Dermis microvascular lymphatic vessel endothelial cell (primary cell): ENCODE measurements at places on chromosomes 5 and 9. TPM values are rescaled to one million over a fixed set of nuclear protein-coding genes. Genes with fewer than 3 reads are reported as not detected.

ARAP3 gene
- total RNA-seq: 25.5 and 42.5 TPM in 2 replicates

IFNA21 gene
- total RNA-seq: not detected in 2 replicates

TAF11L5 gene
- not detected in 2 replicates for total RNA-seq

PCDHA6 gene
- total RNA-seq: 0.25 TPM in 1 of 2 replicates, not detected in the other

MARCOL gene
- not detected in 2 replicates for total RNA-seq

ADAMTSL2 gene
- total RNA-seq: under 0.01 TPM in 2 replicates

GRXCR2 gene
- total RNA-seq: not detected in 2 replicates

PHF24 gene
- under 0.01 TPM in 1 of 2 replicates, not detected in the other for total RNA-seq

IFNA7 gene
- total RNA-seq: not detected in 2 replicates

PCDH12 gene
- total RNA-seq: 22.9 and 29.7 TPM in 2 replicates

TOMM5 gene
- 92.2 and 126 TPM in 2 replicates for total RNA-seq

HSPB3 gene
- total RNA-seq: not detected in 2 replicates

RAB14 gene
- 26.2 and 33.8 TPM in 2 replicates for total RNA-seq

ZDHHC12 gene
- total RNA-seq: 46.1 and 55.5 TPM in 2 replicates

MYO10 gene
- 46.1 and 76.5 TPM in 2 replicates for total RNA-seq

DOK3 gene
- total RNA-seq: 2.8 and 4.4 TPM in 2 replicates

SLC36A3 gene
- total RNA-seq: not detected in 2 replicates

SVEP1 gene
- under 0.01 and 0.13 TPM in 2 replicates for total RNA-seq

SERF1B gene
- 23.7 and 25.7 TPM in 2 replicates for total RNA-seq

DHX29 gene
- 14.8 and 17.8 TPM in 2 replicates for total RNA-seq

PRELID2 gene
- total RNA-seq: 12.0 and 23.2 TPM in 2 replicates

EDIL3 gene
- total RNA-seq: under 0.01 TPM in 2 replicates

ADAMTS2 gene
- 0.38 TPM in 1 of 2 replicates, not detected in the other for total RNA-seq

TICAM2 gene
- total RNA-seq: 0.13 and 0.25 TPM in 2 replicates

PCDHA4 gene
- under 0.01 and 0.25 TPM in 2 replicates for total RNA-seq

IL13 gene
- total RNA-seq: not detected in 2 replicates

TMEM215 gene
- not detected in 2 replicates for total RNA-seq

ACOT12 gene
- not detected in 2 replicates for total RNA-seq

CARTPT gene
- total RNA-seq: not detected in 2 replicates

GAS1 gene
- 0.77 and 1.4 TPM in 2 replicates for total RNA-seq
